ENCODE measurements at places on chromosomes 4 and X. TPM values are rescaled to one million over a fixed set of nuclear protein-coding genes. Genes with fewer than 3 reads are reported as not detected.

The USP51 gene
- 4.6 TPM for total RNA-seq

DNA sequence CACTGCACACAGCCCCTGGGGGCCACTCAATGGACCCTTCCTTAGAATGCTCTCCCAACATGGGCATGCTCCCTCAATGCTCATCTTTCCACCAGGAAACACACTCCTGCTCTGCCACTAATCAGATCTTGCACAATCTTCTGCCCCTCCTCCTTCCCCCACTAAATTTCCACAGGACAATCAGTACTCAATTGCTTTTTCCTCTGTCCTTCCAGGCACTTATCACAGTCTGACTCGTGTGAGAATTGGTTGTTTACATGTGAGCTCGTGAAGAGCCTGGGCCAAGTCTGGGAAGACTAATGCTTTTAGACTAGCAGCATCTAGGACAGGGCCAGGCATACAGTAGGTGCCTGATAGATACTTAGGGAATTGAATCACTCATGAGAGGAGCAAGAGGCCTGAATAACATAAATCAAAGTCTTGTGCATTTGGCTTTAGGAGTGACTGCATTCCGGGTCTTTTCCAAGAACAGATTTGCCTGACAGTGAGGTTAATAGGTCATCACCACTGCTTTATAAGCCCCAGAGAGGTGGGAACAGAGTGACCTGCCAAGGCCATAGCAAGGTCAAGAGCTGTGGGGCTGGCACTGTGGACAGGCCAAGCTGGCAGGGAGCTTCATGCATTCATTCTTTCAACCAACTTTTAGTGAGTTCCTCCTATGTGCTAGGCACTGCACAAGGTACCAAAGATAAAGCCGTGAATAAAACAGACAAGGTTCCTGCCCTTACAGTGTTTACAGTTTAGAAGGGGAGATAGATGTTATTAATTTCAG is 55.0 kb downstream of the PRPS1 start:
- DNase-seq: no peak

DNA sequence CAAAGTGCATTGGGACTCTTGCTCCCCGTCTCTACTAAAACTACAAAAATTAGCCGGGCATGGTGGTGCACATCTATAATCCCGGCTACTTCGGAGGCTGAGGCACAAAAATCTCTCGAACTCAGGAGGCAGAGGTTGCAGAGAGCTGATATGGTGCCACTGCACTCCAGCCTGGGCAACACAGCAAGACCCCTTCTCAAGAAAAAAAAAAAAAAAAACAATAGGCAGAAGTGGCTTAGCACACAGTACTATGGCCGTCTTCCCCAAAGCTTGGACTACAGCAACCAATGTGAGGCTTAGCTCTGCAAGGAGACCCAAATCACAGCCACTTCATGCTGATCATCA is 162.8 kb upstream of the PRDX4 start:
- no peak for DNase-seq

The SMIM10L2A gene
- 3.5 TPM for total RNA-seq

- DNase-seq: no peak
Measured at GRCh38 chrX:148270499-148270898, 229.9 kb upstream of the AFF2 start.

- no peak for DNase-seq
Measured at GRCh38 chrX:14546190-14546589, 16.9 kb downstream of the GLRA2 start.

The SH3TC1 gene
- total RNA-seq: 127 TPM

DNA sequence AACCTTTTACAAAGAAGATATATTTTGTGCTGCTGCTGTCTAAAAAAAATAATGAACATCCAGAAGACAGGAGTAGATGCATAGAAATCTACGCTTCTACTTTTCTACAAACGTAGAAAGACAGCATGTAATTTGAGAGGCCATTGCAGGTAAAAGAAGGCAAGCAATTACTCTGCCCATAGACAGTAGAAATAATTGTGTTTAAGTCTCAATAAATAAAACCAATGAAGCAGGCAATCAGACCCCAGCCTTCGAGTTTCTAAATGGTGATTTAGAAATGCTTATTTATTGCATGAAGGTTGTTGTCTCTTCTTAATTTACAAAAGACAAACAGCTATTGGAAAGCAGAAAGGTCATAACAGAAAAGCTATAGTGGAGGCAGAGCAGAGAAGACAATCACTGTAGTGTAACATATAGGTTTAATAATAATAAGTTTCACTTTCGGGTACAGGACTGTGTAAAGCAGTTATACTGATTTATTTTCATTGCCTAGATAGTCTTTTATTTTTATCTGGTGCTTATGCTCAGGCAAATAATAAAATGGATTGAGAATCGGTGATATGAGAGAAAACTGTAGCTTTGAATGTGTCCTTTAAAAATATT is 123.0 kb upstream of the TACR3 start:
- no peak for DNase-seq

GRCh38 chrX:101958139-101958538 is 26.3 kb upstream of the ZMAT1 start:
- no peak for DNase-seq

GRCh38 chr4:24044610-24045589 is 155.1 kb upstream of the PPARGC1A start:
- no peak for DNase-seq

DNA sequence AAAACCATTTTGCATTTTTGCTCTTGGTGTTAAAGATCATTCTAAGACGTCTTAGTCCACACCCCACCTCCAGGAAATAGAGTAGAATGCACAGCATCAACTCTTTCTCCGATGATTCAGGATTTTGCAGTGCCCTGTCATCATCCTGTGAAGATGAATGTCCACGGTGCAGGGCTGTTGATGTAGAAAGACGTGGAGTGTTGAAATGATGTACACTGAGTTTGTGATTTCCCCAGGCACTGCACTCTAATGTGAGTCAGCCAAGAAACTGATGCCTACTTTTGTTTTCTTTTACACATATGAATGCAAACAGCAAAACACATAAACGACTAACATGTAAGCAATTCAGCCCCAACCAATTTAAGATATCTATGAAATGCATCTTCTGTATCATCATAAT is 10.5 kb downstream of the LGI2 start:
- DNase-seq: no peak

- DNase-seq: peak; percentile 55
Measured at GRCh38 chrX:341541-342101, 23.0 kb upstream of the GTPBP6 start.

The GUCY1B1 gene
- 24.7 TPM for total RNA-seq

GRCh38 chrX:22396408-22396807 is 123.7 kb downstream of the CBLL2 start:
- no peak for DNase-seq

GRCh38 chr4:152599095-152599494 is 63.2 kb upstream of the FBXW7 start:
- no peak for DNase-seq

DNA sequence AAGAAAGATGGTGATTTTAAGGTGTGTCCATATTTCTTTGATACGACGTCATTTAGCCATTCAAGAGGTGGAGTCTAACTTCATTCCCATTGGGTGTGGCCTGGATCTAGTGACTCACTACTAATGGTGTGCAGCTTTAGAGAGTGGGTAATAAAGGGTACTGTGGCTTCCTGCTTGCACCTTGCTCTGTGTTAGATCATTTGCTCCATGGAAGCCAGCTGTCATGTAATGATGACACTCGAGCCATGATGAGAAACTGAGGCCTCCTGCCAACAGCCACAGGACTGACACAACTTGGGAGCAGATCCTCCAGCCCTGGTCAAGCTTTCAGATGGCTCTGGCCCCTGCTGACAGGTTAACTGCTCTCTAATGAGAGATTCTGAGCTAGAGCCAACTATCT is 82.0 kb downstream of the UNC5C start:
- DNase-seq: no peak

DNA sequence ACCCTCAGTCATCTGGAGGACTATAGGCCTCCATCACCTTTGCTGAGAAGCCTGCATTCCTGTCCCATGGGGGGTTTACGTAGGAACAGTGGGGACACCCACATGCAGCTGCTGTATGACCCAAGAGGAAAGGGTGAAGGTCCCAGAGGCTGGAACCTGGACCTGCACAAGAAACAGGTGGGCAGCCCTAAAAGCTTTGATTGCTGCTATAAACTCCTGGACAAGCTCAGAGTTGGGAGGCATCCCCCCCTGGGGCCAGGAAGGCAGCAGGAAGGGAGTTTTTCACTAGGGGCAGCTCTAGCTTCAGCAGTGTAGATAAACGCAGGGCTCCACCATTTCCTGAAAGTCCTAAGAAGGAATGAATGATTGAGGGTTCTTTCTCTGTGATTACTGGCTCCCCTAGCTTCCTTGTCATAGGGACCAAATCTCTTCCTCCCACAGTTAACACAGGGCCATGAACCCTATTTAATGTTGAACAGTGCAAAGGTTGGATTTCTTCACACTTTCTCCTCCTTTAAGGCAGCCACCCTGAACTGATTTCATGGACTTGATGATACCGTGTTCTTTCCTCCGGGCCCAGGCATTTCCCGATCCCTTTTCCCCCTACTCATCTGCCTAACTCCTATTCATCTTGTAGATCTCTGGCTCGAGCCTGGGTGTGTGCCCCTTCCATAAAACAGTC is 84.2 kb downstream of the CHRNA9 start:
- DNase-seq: no peak

- DNase-seq: peak; percentile 96
Measured at GRCh38 chr4:143626134-143626911, 74.2 kb downstream of the FREM3 start.

The ANOS1 gene
- total RNA-seq: 2.3 TPM

DNA sequence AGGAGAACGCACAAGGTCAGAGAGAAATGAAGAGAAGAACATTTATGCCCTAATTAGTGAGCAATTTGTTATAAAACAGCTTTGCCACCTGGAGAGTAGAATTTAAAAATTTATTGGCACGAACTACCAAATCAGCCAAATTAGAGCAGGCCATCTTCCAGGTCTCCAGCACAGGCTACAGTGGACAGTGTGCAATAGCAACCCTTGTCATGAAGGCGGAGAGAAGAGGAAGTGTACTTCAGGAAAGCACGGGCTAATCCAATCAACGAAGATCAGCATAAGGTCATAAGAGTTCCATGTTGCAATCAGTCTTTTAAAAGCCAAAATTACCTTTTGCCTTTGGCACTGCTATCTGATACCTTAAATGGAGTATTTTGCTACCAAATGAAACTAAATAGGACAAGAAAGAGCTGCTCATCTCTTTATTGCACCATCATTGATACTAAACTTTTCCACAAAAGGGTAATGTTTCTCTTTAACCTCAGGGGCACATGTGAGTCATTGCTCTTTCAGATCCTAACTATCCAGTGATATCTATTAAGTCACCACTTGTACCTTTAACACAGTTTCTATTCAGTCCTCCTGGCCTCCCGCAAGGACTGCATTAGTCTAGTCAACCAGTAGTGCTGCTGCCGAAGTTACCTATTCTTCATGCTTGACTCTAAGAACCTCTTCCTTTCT is 19.9 kb downstream of the ANK2 start:
- no peak for DNase-seq

The HELT gene
- not detected for total RNA-seq

The APBB2 gene
- total RNA-seq: 65.6 TPM

The PPID gene
- total RNA-seq: 15.7 TPM

- DNase-seq: no peak
Measured at GRCh38 chr4:175385797-175386196, 426.3 kb downstream of the GPM6A start.

The FAM47E gene
- total RNA-seq: 10.4 TPM

DNA sequence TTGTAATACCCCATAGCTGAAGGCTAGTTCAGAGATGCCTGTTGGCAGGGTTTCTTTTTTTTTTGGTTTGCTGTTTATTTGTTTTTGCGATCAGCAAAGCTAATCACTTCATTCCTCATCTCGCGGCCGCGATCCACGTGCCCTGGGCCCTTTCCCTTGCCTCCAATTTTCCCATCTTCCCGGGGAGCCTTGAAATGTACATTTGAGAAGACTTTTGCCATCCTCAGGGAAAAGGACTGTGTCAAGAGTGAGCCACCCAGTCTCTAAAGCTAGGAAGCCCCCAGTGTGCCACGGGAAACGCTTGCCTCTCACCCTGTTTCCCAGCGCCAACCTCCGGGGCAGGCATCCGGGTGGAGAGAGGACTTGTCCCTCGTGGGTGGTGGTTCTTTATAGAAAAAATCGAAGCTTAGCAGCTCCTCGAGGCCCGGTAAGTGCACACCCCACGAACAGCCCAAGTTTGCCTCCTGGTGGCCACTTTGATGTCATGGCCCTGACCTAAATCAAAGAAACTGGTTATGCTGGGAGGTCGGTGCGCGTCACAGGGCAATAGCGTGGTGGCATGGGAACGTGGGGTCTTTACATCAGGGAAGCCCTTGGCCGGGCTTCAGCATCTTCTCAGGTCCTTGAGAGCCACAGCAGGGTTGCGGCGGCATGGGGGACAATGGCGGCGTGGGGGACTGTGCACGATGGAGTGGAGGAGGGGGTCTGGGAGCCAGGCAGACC is 42.0 kb downstream of the MAP7D3 start:
- DNase-seq: peak; percentile 24

DNA sequence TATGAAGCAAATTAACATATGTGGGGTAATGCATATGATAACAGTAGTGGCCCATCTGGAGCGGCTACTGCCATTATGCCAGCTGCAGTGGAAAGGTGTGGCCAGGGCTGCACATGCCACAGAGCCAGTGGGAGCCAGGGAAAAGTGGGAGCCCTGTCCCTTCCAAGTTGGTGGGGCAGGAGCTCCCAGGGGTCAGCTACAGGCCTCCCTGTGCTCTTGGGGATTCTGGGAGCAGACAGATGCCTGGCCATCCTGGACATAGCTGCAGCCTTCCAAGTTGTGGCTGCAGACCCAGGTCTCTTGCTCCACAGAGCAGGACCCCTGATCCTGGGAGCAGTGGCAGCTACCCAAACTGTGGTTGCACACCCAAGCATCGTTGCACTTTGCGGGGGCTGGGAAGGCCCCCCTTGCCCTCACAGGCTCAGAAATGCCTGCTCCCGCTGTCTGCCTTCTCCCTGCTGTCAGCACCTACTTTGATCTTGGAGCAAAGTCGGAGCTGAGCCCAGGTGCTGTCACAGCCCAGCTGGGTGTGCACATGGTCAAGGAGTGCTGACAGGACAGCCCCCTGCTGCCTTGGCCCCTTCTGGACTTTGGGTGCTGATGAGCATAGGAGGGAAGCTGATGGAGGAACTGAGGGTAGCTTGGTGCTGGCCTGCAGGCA is 67.8 kb downstream of the NAA11 start:
- no peak for DNase-seq

The TRIM2 gene
- total RNA-seq: 122 TPM

DNA sequence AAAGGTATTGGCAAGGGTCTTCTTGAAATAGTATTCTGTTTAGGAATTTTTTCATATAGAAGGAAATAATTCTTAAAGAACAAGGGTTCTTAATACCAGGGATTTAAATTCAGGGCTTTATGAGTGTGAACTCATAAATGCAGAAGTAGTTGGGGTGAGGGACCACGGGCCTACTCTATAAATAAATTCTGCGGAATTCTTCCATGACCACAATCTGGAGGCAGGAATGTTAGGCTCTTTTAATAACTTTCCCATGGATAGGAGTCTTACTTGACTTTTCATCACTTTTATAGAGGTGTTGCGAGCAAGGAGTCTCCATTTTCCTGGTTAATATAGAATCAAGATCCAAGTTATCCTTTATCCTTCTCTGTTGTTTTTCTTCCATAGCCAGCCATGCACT is 76.7 kb upstream of the SLC4A4 start:
- DNase-seq: no peak

GRCh38 chr4:55127521-55127920 is 2.1 kb upstream of the KDR start:
- DNase-seq: no peak

- DNase-seq: no peak
Measured at GRCh38 chrX:10598540-10598939, 21.8 kb downstream of the MID1 start.

GRCh38 chr4:15001869-15002658 is at the start of gene CPEB2:
CPEB2 (plus strand) TSS chr4:15002481; CDS start chr4:15002674, 193 bp downstream.
- peak; percentile 97 for DNase-seq

GRCh38 chr4:72948080-72948479 is 121.4 kb downstream of the COX18 start:
- DNase-seq: no peak

GRCh38 chrX:123731258-123731986 is 1.4 kb downstream of the THOC2 start:
- no peak for DNase-seq
